ENCODE measurements at places on chromosomes 1 and 21.

DNA sequence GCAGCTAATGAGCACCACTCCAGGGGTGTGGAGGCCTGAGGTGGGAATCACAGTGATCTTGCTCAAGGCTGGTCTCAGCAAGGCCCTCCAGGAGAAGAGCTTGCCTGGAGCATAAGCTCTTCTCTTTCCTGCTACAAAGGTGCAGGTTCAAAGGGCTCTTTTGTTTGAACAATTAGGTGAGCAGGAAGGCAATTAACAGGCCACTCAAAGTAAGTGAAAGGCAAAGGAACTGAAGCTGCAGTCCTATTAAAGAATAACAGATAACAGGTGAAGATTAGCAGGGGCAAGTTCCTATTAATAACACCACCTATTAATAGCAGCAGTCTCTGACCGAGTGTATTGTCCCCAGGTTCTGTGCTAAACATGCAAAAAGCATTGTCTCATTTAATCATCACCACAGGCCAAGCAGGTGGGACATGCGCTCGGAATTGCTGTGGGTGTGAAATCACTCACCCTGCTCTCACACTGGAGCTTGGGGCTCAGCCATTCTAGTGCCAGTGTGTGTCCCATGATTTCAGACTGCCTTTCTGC lies 113.8 kb downstream of the RHOU start:
- no peaks in the 10 kb centered on the region for H3K36me3 ChIP-seq
- no peak overlapping the region for H3K4me3 ChIP-seq
- no peaks in the 10 kb centered on the region for H3K27me3 ChIP-seq

DNA sequence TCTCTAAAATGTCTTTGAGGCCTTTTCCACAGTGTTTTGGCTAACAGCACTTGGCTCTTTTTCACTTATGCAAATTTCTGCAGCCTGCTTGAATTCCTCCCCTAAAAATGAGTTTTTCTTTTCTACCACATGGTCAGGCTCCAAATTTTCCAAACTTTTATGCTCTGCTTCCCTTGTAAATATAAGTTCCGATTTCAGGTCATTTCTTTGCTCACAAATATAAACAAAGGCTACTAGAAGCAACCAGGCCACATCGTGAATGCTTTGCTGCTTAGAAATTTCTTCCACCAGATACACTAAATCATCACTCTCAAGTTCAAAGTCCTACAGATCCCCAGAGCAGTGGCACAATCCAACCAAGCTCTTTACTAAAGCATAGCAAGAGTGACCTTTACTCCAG lies 28.1 kb upstream of the BTG3 start:
- no peak for DNase-seq
- H3K4me3 ChIP-seq = no peak overlapping the region
- H3K27me3 ChIP-seq = no peaks in the 10 kb centered on the region
- no peaks in the 10 kb centered on the region for H3K36me3 ChIP-seq
- no peak overlapping the region for H3K27ac ChIP-seq

DNA sequence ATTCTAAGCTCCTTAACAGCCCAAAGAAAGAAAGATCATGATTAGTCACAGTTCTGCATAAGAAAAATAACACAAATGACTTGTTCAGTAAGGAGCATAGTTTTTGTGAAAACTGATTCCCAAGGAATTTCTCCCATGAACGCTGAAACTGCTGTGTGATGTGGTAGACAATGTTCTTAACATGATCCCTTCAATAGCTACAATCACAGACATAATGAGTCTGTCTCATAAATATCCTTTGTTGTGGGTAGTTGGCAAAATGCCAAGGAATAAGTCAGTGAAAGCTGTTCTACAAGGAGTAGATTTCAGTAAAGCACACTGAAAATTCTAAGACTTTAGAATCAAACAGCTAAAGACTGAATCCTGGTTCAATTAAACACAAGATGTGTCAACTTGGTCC lies 404.8 kb downstream of the HLX start:
- no peaks in the 10 kb centered on the region for H3K27me3 ChIP-seq
- no peak for DNase-seq
- H3K4me3 ChIP-seq = no peak overlapping the region

DNA sequence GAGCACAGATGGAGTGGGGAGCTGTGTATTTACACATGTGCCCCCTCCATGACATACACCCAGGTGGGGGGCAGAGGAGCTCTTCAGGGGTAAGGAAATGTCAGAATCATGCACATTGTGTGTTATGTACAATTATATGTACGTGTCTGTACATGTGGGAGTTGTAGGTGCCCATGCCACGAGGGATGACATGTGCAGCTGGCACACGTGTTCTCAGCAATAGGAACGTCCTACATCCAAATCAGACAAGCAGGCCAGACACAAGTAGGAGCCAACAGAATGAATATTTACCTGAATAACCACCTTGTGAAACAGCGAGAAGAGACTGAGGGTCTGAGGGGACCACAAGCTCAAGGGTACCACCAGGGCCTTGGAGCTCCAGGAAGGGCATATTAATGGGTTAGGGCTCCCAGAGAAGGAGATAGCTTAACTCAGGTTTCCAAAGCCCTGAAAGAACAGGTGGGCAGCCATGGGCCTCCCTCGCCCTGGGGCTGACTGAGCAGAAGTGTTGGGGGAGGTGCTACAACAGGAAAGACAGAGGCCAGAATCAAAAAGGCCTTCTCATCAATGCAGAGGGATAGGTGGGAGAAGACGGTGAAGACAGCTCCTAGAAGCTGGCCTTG lies 3.2 kb downstream of the COL16A1 start:
- no peaks in the 10 kb centered on the region for H3K27me3 ChIP-seq
- H3K27ac ChIP-seq = peak overlapping the region; percentile 62
- H3K36me3 ChIP-seq = no peaks in the 10 kb centered on the region
- peaks cover 14% of the 10 kb centered on the region for H3K4me1 ChIP-seq

DNA sequence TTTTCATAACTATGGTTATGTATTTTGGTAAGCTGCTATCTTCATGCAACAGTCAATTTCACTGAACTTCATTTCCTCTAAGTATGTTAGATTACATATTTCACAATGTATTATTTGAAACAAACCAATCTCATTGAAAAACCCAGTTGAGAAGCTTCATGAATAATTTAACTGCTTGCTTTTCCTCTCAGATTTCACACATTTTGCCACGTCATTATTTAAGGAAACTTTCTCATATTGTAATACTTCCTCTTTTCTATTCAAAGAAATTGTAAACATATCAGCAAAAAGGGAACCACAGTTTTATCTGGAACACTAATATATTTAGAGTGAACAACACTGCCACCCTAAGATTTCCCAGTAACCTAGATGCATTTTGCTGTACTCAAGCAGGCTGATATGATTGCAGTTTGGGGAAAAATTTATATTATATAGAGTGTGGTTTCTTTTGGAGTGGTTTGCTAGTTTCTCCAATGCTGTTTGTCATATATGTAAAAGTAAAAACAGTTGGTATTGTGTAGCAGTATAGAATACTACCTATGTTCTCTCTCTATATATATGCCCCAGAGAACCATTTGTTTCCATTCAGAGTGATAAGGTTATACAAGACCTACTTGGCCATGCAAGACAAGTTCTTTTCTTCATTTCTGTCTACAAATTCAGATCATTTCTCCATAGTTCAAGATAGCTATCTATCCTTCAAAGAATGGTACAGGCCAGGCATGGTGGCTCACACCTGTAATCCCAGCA lies 28.4 kb upstream of the AHCTF1 start:
- no peak overlapping the region for H3K27ac ChIP-seq
- H3K27me3 ChIP-seq = no peaks in the 10 kb centered on the region
- H3K4me3 ChIP-seq = no peak overlapping the region
- DNase-seq = no peak

DNA sequence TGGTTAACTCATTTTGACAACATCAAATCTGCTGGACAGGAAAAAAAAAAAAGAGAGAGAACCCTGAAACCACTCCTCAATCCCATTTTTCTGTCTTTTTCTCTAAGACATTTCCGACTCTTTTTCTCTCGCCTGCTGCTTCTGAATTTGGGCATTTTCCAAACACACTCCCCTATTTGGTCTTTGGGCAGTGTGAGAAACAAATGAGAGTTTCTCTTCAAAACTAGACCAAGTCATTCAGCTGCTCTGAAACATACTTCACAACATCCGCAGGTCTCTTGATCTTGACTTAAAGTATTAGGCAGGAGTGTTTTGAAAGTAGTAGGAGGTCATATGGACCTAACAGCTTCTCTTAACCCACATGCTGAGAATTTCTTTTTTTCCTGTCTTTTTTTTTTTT lies 364.8 kb upstream of the ESRRG start:
- no peaks in the 10 kb centered on the region for H3K27me3 ChIP-seq
- no peak overlapping the region for H3K27ac ChIP-seq
- no peak overlapping the region for H3K4me3 ChIP-seq
- DNase-seq = no peak
- no peaks in the 10 kb centered on the region for H3K36me3 ChIP-seq
- H3K4me1 ChIP-seq = no peaks in the 10 kb centered on the region

GRCh38 chr1:194279975-194280374 lies 1093.6 kb upstream of the B3GALT2 start:
- H3K27me3 ChIP-seq = no peaks in the 10 kb centered on the region
- H3K4me3 ChIP-seq = no peak overlapping the region
- H3K27ac ChIP-seq = no peak overlapping the region
- H3K36me3 ChIP-seq = no peaks in the 10 kb centered on the region
- no peaks in the 10 kb centered on the region for H3K4me1 ChIP-seq

- DNase-seq = no peak
- no peaks in the 10 kb centered on the region for H3K4me1 ChIP-seq
- H3K27ac ChIP-seq = peak overlapping the region; percentile 32
- H3K27me3 ChIP-seq = no peaks in the 10 kb centered on the region
- H3K36me3 ChIP-seq = no peaks in the 10 kb centered on the region
- H3K4me3 ChIP-seq = no peak overlapping the region
Observed at GRCh38 chr1:206590025-206590758, 22.1 kb downstream of the EIF2D start.

DNA sequence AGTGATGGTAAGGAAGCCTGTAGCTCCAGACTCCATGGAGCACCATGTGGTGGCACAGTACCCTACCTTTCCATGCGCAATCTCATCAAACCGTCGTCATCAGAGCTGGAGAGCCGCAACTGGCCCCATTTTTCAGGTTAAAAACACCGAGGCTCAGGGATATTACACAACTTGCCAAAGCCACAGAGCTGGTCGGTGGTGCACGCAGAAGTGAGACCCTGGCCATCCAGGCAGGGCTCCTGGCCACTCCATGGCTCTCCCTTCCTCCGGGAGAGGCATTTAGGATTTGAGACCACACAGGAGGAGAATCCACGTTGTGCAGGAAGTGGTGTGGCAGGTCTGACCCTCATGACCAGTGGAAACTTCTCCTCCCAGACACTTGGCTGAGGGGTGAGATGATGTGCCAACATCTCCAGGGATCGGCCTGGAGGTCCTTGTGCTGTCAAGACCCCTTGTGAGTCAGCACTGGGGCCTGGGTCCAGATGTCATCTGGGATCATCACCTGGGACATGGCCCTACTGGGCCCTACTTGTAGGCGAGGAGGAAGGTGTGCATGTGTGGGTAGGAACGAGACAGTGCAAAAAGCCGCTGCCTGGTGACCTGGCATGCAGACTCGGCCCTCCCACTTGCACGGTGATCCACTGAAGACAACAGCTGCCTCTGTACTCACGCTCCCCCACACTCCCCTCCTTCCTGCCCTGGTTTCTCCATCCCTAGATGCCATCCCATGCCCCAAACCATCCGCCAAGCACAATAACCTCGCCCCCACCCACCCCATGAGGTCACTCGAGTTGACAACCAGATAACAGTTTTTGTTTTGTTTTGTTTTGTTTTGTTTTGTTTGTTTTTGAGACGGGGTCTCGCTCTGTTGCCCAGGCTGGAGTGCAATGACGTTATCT lies 10.4 kb downstream of the TFF3 start:
- DNase-seq = no peak
- no peak overlapping the region for H3K27ac ChIP-seq
- no peaks in the 10 kb centered on the region for H3K4me1 ChIP-seq

- no peaks in the 10 kb centered on the region for H3K27me3 ChIP-seq
- peak; percentile 93 for DNase-seq
- H3K4me1 ChIP-seq = peaks cover 9% of the 10 kb centered on the region
- no peaks in the 10 kb centered on the region for H3K36me3 ChIP-seq
Observed at GRCh38 chr1:58903514-58904298, 119.9 kb upstream of the JUN start.

DNA sequence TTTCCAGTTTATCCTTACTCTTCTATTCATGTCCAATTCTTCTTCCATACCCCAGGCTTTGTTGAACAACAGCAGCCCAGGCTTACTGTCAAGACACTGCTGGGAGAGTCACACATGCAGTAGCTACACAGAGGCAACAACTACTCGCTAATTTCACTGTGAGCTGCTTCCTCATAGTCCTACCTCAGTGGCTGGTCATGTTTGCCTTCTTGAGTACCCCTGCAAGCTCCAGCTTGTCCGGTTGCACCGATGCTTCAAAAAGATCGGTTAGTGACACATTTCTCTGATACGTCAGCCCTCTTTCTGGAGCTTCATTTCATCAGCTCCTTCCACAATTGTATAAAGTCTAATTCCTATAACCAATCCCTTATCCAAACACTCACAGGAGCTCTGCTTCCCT lies 246.7 kb upstream of the NFIA start:
- no peaks in the 10 kb centered on the region for H3K4me1 ChIP-seq
- no peak overlapping the region for H3K4me3 ChIP-seq
- H3K27ac ChIP-seq = no peak overlapping the region

GRCh38 chr1:22978299-22978698 lies 5.6 kb upstream of the LACTBL1 start:
- no peak for DNase-seq
- H3K36me3 ChIP-seq = no peaks in the 10 kb centered on the region
- H3K27ac ChIP-seq = no peak overlapping the region

GRCh38 chr1:54296666-54297065 lies 96.7 kb downstream of the MRPL37 start:
- no peaks in the 10 kb centered on the region for H3K36me3 ChIP-seq
- no peaks in the 10 kb centered on the region for H3K27me3 ChIP-seq
- peaks cover 30% of the 10 kb centered on the region for H3K4me1 ChIP-seq
- no peak for DNase-seq
- H3K27ac ChIP-seq = peak overlapping the region; percentile 66

DNA sequence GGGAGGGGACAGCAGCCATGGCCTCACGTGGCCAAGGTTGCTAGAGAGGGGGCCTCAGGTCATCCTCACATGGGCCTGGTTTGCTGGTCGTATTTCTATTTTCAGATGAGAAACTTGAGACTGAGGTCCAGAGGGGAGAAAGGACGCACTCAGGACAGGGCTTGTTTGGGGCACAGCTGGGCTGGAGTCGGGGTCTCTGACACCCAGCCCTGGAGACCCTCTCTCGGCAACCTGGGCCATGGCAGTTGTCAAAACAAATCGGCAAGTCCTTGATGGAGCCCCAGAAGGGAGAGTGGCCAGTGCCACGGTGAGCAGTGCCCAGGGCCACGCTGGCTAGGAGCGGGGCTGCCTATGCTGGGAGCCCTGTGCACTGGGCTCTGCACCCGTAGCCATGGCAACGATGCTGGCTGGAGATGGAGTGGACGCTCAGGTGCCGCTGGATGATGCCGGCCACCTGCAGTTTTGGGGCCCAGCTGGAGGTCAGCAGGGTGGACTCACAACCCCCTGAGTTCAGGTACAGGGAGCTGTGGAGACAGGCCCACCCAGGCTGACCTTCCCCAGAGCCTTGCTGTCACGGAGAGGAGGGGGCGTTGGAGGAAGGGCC lies 11.1 kb downstream of the LRRC3 start:
- no peak for DNase-seq
- H3K27me3 ChIP-seq = no peaks in the 10 kb centered on the region
- no peak overlapping the region for H3K27ac ChIP-seq
